Stimulated activated CD4-positive, alpha-beta T cell treated with anti-CD3 and anti-CD28 coated beads, Interleukin-2, amount 100 ng/mL, for 24 hours (primary cell): ENCODE measurements at places on chromosomes 13 and 19.
A peak's percentile ranks its signal among the peaks of the same experiment; 100 is the strongest.

- no peak for DNase-seq
Observed at GRCh38 chr13:31452525-31452924, 252.8 kb downstream of the B3GLCT start.

- no peak for DNase-seq
Observed at GRCh38 chr13:110780422-110780821, 66.9 kb downstream of the ING1 start.

- DNase-seq, result no peak
Observed at GRCh38 chr13:27665333-27665732, 43.6 kb downstream of the POLR1D start.

DNA sequence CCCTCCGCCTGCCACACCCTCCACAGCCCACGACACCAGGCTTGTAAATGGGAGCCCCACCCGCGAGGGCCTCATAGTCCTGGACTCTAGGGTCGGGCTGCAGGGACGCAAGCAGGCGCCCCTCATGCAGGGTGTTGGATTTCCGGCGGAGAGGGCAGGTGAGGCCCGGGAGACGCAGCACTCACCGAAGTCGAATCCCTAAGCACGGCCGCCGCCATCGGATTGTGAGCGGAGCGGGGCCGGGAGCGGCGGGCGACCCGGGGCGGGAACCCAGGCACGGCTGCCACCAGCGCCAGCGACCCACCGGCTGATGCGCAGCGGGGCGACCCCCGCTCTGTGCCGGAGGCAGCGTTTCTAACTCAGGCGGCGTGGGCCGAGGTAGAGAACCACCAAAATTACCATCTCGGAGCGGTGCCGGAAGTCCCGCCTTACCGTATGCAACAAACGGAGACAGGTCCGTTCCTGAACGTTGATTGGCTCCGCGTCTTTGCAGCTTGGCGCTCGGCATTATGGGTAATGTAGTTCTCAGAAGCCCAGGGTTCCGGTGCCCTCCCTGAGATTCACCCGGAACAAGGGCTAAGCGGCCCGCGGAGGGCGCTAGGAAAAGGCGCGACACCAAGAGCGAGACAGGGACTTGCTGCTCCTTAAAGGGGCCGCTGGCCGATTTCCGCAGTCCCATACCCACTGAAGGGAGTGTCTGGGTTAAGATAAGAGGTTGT, at the start of gene ZNF416:
Gene ZNF416 (minus strand): TSS at position 425 of the 719 bp plus-strand sequence. CDS start 207 bp downstream, at position 218.
- DNase-seq, result peak; percentile 88

DNA sequence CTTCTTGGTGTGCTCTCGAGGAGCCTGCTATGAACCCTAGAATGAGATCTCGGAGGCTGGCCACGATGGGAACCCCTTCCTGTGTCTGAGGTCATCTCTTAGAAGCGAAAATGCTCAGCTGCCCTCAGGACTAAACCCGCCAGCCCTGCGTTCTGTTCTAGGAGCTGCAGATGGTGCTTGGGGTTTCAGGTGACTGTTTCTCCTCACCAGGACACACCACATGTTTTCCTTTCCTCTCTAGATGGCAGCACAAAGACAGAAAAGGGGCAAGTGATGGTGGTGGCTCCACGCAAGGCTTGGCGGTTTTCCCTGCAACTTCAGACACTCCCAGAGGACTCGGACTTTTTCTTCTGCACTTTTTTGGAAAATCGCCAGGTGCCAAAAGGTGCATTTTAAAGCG, 60.1 kb downstream of the RNASEH2B start:
- no peak for DNase-seq
